ENCODE measurements at places on chromosomes 7 and 10.
A peak's percentile ranks its signal among the peaks of the same experiment; 100 is the strongest.

DNA sequence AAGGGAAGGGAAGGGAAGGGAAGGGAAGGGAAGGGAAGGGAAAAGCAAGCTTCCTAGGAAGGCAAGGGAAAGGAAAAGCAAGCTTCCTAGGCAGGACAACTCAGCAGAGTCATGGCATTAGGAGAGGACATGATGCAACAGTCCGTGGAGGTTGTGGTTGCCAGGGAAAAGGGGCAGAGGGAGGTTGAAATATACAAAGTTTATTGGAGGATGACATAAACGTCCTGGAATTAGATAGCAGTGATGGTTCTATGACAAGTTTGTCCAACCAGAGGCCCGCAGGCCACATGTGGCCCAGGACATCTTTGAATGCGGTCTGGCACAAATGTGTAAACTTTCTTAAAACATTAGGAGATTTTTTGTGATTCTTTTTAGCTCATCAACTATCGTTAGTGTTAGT lies 59.8 kb upstream of the OPN4 start:
- no peak for DNase-seq

DNA sequence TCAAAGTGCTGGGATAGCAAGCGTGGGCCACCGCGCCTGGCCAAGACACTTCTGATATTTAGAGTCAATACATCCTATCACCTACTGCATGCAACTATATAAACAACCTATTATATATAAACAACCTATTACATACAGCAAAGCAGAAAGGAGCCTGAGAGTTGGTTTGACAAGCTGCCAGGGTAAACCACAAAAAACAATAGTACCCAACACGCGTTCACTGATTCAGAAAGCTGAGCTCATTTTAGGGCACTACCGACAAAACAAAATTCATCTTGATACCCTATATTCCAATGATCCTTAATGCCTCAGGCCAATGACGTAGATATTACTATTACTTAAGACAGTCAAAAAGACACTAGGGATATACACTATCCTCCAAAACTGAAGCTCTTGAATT lies 16.2 kb downstream of the MALSU1 start:
- DNase-seq = no peak

GRCh38 chr10:116694243-116694926 lies 48.0 kb downstream of the HSPA12A start:
- no peak for DNase-seq

DNA sequence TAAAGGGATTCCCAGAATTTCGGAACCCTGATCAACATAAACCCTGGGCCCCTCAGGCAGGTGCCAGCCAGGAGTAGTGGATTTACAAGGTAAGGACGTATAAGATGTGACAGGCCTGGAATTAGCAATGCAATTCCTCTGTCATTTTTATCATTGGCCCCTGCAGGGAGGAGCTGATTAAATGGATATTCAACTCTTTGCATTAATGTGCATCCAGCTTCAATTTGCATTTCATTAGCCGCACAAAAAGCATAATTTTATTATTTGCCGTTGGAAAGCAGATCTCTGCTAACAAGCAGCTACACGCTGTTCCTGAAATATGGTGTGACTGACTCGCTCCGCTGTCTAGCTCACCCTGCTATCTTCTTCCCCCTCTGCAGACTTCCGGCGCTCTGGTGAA lies 195.8 kb downstream of the RPS24 start:
- DNase-seq = no peak

DNA sequence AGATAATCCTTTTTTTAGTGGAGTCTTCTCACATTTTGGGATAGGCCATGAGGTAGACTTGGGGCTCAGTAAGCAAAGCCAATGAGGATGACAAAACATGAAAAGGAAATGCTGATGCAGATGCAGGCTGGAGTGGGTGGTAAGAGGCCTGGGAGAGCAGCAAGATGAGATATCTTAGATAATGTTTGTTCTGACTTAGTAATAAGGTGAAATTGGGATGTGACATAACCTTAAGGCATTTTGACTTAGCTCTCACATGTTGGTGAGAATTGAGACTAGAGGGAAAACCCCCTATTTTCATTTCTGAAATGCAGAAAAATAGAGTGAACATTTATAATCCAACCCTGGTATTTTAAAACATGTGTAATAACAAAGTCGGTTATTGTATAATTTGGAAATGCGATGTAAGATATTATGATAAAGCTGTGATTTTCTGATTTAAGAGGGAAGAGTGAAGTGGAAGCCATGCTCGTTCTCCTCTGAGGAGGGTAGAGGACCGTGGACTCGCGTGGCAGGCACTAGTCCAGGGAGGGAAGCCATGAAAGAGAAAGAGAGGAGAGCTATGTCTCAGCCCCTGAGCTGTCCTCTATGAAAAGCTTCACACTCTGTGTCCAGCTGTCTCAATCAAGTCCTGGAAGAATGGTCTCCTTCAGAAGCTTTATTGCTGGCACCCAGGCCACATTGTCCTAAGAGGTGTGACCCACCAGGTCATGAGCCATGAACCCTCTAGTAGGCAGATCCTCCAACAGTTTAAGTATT lies 57.3 kb downstream of the ST7 start:
- no peak for DNase-seq

GRCh38 chr7:28316489-28316888 lies 95.8 kb upstream of the CREB5 start:
- DNase-seq = peak; percentile 59

DNA sequence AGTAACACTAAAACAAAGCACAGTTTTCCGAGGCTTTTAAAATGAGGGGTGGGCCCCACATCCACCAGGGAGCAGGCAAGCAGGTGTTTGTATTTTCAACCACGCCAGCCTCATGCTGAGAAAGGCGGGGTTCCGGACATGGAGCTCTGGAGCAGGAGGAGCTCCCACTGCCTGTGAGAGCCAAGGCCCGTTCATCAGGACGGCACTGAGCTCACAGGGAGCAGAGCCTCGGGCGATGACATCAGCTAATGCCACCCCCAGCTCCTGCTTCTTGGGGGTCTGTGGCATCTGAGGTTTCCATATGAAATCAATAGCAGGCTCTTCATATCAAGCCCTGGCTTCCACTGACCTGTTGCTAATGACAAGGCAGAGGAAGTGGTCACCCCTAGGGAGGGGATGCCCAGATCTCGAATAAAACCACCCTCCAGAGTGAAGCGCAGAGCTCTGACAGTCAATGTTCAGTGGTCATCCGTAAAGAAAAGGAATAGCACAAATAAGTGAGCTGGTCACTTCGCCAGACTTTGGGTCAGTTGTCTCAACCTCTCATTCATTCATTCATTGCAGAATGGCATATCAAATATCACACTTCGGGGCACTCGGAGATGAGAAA lies 89.1 kb downstream of the TNS3 start:
- no peak for DNase-seq

GRCh38 chr7:136254148-136254547 lies 277.0 kb upstream of the MTPN start:
- no peak for DNase-seq

GRCh38 chr10:118341791-118342637 lies at the start of gene FAM204A:
TSS of gene FAM204A (minus strand) at chr10:118342324. CDS start at chr10:118336415, 5,909 bp downstream.
- peak; percentile 65 for DNase-seq

- DNase-seq = no peak
Observed at GRCh38 chr10:16520900-16521299, 779 bp downstream of the C1QL3 start.

DNA sequence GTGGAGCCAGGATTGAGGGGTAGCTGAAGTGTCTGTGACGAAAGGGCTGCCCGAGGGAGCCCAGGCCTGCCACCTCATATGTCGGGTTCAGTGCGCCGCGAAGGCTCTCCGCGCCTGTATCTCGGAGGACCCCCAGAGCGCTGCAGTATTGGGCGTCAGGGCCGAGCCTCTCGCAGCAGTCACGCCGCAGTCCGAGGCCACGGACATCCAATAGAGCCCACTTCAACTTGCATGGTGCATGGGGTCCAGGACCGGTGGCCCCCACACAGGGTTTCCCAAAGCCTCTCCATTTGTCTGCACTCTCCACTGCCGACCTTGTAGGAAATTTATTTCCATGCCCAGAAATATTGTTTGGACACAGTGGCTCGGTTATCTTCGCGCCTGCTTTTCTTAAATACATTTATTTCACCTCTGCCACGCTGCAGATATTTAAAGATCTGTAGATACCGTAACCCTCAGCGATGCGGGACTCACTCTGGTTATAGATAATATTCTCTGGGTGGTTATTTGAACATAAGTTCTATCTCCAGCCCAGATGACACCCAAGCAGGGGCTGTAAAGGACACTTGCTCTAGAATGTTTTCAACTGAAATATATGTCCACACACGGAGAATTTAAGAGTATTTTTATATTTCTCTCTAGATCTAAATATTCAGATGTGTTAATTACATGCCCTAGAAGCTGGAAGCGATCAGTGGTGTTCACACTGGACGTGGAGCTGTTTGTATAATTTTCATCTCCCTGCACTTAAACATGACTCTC lies 5.1 kb upstream of the ZNF503 start:
- no peak for DNase-seq

DNA sequence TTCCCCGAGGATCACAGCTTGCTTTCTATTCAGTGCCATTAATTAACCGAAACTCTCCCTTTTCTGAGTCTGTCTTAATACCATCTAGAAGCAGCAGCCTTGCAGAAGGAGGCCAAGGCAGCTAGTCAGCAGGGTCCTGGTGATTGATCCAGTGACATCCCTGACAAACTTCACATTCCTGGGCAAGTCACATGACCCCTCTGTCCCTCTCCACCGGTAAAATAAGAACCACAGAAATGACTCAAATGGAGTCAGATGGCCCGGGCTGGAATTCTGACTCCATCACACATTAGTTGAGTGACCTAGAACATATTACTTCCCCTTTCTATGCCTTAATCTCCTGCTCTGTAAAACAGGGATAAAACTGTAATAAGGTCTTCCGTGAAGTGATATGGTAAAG lies 17.2 kb upstream of the ACSL5 start:
- no peak for DNase-seq

GRCh38 chr10:33147013-33147310 lies 187.5 kb downstream of the NRP1 start:
- no peak for DNase-seq

DNA sequence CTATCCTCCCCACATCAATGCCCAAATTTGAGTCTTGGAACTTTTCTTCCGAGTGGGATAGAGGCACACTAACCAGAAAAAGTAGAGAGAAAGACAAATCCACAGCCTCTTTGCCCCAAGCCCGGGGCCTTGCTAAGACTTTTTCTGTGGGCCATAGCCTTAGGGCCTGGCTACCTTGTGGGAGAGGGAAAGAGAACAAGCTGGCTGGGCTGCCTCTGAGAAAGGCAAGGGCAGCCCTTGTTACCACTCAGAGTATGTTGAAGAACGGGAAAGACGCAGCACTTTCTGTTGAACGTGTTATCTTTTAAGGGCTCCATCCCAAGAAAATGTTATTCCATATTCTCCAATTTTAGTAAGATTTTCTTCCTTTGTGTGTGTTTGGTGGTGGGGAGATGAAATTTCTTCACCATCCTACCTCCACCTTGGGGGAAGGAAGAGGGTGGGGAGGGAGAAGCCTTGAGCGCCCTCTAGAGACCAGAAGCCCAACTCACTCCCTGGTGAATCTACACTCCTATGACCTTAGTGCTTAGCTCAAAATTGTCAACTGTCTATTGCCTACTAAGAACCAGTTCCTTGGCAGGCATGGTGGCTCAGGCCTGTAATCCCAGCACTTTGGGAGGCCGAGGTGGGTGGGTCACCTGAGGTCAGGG lies 3.9 kb upstream of the NRF1 start:
- DNase-seq = no peak

DNA sequence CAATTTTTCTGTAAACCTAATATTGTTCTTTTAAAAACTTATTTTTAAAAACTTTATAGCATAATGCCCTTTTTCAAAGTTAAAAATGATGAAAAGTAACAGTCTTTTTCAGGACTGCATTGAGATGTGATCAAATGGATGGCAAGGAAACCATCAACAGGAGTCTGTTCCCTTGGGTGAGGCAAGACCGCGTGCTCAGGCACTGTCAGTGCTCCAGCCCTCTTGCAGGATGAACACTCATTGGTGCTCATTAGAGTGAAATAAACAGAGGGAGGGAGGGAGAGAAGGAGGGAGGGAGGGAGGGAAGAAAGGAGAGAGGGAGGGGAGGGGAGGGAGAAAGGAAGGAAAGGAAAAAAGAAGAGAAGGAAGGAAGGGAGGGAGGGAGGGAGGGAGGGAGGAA lies 145.7 kb upstream of the CHST15 start:
- DNase-seq = no peak

DNA sequence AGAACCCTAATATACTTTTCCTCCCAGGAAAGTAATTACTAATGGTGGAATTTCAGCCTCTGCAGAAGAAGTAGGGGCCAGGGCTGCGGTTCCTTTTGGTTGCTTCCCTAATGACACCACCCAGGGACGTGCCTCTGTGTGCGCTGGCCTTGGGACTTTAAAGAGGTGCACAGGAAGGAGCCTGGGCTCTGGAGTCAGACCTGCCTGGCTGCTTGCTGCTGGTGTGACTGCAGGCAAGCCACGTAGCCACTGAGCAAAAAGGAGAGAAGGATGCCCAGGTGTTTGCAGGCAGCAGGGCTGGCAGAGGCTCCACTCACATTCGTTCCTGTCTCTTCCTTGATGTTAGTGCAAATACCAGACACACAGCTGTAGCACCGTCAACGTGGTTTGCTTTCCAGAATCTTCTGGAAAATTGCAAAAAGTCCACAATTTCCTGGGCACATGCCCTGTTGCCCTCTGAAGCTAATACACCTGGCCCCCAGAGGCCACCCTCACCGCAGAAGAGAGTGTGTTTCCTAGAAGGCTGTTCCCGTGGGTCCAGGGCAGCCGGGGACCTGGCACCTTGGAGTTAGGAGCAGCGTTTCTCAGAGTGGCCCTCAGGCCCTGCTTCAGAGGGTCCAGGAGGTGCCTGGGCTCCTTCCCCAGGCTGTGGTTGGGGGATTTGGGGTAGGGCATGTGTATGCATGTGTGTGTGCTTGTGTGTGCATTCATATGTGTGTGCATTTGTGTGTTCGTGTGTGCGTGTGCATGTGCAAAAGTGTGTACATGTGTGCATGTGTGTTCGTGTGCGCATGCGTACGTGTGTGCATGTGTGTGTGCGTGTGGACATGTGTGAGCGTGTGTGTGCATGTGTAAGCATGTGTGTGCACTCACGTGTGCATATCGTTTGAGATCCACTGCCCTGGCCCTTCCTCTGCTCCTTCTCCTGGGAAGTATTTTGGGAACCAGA lies 12.8 kb upstream of the PRKAG2 start:
- DNase-seq = no peak

GRCh38 chr7:79506481-79506880 lies 53.0 kb upstream of the MAGI2 start:
- DNase-seq = peak; percentile 26

- DNase-seq = no peak
Observed at GRCh38 chr7:27184337-27185012, 557 bp downstream of the HOXA11 start.

DNA sequence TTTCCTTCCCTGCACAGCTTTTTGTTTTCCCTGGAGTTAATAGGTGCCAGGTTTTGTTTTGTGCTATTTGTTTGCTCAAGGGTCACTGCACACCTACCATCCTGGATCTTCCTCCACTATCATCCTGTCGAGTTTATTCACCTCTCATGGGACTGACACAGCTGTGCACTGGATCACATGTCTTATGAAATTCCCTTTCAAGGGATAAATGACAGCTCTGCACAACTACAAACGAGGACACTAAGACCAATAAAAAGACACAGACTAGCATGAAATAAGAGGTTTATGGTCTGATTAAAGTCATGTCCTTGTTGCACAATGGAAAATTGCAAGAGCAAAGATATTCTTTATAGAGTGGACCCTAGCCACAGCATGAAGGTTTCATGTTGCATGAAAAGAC lies 76.7 kb upstream of the SFMBT2 start:
- no peak for DNase-seq

GRCh38 chr7:47278043-47278442 lies 303.9 kb downstream of the TNS3 start:
- DNase-seq = no peak

Measured in AG04449 (cell line).